ENCODE measurements at places on chromosomes 6 and 20. TPM values are rescaled to one million over a fixed set of nuclear protein-coding genes. Genes with fewer than 3 reads are reported as not detected.

GRCh38 chr6:37993596-37993995 lies 174.1 kb downstream of the ZFAND3 start:
- no peak for DNase-seq

DNA sequence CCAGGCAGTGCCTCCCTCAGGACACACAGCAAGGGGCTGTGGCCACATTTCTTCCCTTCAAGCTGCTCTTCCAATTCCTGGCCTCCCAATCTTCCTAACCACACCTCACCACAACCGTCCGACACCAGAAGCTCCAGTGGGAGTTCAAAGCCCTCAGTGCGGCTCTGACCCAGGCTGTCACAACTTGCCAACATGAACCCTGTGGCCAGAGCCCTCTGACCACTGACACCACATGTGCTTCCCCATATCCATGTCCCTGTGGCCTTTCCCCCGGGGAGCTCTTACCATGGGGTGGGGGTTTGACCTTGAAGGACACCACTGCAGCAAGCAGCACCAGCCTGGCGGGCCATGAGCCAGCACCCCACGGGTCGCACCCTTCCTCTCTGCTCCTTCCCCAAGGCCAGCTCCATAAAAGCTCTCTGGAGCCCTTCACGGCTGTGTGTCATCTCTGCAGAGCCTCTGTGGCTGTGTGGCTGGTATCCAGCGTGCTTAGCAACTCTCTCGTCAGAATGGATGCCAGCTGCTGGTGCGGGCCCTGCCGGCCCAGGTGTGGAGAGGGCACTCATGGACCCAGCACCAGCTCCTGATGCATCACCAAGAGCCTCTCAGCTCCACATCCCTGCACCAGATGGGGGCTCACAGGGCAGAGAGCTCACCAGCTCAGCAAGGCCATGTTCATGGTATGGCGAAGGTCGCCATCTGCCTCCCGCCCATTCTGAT lies 106.1 kb downstream of the PSMB1 start:
- DNase-seq = no peak

DNA sequence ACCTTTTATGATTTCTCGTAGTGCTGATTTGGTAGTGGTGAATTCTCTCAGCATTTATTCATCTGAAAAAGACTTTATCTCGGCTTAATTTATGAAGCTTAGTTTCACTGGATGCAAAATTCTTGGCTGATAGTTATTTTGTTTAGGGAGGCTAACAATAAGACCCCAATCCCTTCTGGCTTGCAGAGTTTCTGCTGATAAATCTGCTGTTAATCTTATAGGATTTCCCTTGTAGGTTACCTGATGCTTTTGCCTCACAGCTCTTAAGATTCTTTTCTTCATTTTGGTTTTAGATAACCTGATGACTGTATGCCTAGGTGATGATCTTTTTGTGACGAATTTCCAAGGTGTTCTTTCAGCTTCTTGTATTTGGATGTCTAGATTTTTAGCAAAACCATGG lies 388.7 kb downstream of the UTRN start:
- no peak for DNase-seq

DNA sequence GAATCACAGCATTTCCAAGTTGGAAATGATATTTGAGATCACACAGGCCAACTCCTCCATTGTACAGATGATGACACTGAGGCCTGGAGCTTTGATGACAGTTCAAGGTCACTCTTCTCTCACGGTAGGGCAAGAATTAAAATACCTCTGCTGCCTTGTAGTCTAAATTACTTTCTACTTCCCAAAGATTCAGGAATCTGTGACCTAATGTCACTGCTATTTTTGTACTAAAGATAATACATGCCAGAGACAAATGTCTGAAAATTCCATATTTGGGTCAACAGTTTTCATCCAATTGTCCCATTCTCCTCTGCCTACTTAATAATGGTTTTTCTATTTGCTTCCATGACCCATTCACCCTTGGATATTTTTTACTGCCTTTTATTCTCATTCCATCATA lies 160.0 kb downstream of the SOD2 start:
- no peak for DNase-seq

Gene TREML2
- not detected for polyA plus RNA-seq

Gene FAM229B
- polyA plus RNA-seq = 32.4 TPM
